EL (cell line): ENCODE measurements at places on chromosomes 16 and 17.
A peak's percentile ranks its signal among the peaks of the same experiment; 100 is the strongest.

GRCh38 chr16:47636501-47637099, 175.5 kb downstream of the PHKB start:
- no peak for DNase-seq

DNA sequence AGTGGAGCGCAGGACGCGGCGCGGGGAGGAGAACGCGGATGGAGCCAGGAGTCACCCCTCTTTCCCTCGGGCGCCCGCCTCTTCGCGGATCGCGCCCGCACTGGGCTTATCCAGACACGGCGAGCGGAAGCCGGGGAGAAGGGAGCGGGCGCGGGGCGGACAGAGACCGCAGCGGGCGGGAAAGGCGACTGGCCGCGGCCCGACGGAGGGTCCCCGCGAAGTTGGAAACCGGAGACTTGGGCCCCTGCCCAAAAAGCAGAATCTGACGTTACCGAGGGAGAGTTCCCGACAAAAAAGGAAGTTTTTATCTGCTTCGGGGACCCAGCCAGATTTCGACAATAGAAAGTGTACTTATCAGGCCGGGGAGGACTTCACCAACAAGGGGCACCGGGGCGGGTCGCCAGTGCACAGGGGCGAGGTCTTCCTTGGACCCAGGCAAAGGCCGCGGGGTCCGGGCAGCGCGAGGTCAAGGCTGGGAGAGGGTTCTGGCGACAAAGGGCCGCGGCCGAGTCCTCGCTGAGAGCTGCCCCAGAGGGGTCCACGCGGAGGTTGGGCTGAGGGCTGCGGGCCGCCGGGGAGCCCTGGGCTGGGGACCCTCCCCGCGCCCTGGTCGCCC, 519 bp downstream of the ST6GALNAC2 start:
- DNase-seq = peak; percentile 32

GRCh38 chr16:10624527-10624926, 44.1 kb upstream of the EMP2 start:
- no peak for DNase-seq

GRCh38 chr17:51650772-51651171, 390.4 kb downstream of the UTP18 start:
- no peak for DNase-seq

GRCh38 chr17:44627513-44628242, 28.6 kb upstream of the MEIOC start:
- no peak for DNase-seq

DNA sequence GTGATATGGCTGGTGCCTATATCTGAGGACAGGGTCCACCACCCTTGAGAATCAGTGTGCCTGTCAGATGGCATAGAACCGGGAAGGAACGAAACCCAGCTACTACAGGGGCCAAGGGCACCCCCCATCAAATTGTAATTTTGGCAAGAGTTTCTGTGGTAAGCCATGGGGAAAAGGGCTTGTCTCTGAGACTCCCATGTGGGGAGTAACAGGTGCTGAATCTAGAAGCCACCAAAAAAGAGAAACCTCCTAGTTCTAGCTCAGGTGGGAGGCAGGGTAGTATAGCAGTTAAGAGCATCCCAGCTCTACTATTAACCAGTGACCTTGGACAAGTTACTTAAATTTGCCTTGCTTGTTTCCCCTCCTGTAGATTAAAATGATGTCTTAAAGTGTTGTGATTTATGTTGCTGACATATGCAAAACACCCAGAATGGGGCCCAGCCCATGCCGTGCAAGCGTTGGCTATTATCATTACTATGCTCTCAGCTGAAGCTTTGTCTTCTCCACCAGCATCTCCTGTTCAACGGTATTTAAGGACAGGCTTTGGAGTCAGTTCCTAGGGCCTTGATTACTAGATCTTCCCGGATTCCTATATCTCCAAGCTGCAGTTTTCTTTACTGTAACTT, 210.7 kb upstream of the NLRP1 start:
- no peak for DNase-seq

GRCh38 chr16:58022601-58023371, 2.8 kb upstream of the MMP15 start:
- DNase-seq = peak; percentile 81

DNA sequence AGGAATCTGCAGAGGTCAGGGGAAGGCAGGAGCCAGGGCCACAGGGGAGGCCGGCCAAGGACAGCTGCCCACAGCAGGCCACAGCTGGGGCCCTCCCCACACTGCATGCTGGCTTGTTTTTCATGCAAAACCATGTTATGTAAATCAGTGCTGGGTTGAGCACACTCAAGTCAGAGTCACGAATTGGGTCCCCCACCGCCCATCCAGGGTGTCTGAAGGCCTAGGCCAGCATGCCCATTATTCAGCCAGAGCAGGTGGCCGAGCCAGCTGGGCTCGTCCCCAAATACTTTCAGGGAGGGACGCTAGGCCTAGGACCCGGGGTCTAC, 51.2 kb upstream of the TOB1 start:
- no peak for DNase-seq

DNA sequence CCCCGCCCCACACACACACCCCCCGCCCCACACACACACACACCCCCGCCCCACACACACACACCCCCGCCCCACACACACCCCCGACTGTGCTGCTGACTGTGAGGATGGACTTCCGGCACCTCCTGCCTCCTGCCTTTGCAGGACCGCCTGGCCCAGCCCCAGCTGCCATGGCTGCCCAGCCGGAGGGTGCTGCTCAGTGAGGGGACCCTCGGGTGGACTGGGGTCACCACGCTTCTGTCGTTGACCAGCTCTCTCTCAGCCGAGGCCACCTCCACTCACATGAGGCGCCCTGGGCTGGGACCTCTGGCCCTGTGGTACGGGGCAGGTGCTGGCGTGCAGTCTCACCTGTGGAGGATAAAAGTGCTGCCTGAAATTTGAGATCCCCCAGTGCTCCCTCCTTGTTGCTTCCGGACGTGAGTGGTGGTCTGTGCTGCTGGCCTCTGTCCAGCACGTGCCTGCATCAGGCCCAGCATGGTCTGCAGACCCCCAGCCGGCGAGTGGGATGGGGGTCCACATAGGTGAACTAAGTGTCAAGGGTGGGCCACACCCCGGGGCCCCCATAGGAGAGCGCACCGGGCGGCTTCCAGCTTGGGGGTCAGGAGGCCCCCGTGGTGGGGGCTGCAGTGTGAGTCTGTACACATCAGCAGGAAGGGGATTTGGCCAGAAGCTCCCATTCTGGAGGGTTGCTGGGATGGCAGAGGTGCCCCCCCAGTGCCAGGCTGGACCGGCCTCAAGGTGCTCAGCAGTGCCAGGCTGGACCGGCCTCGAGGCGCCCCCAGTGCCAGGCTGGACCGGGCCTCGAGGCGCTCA, 11.2 kb downstream of the METRNL start:
- DNase-seq = no peak

DNA sequence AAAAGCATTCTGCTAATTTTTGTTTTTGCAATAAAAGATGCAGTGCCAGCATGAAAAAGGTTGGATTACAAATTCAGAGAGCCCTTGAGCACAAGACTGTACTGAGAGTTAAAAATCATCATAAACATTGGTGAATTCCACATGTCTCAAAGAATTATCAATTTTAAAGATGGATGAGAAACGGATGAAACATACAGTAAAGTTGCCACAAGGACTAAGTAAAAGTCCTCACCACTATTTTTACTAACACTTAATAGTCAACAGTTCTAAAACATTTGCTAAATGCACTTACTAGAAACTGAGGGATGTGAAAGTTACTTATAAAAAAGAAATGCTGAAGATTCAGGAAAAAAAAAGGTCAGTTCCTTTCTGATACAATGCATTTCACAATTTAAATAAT, 25.8 kb upstream of the NACA2 start:
- no peak for DNase-seq

GRCh38 chr16:11621920-11622651, 35.4 kb upstream of the LITAF start:
- no peak for DNase-seq

DNA sequence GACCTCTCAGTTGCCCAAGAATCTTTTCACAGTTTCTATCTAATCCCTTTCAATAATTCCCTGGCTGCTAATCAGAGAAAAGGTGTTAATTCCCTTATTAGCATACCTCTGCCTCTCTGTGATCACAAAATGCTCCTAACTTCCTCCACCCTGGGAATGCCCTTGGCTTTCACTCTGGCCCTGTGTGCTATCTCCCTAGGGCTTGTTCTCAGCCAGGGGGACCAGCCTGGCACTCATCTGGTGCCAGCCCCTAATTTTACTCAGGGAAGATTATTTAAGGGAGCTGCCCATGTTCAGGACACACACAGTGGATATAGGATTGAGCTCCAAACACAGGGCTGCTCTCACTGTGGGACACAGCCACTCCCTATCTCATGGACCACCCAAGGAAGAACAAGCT, 225.2 kb downstream of the GRIN2A start:
- DNase-seq = no peak

GRCh38 chr16:23889189-23889588, 53.4 kb downstream of the PRKCB start:
- DNase-seq = no peak

GRCh38 chr16:68155425-68155824, 70.3 kb downstream of the NFATC3 start:
- DNase-seq = no peak

- DNase-seq = peak; percentile 90
These were observed at the start of gene TTYH2 for GRCh38 chr17:74212913-74213791. Gene TTYH2 (plus strand): TSS chr17:74213571. CDS start chr17:74213588, 17 bp downstream.

DNA sequence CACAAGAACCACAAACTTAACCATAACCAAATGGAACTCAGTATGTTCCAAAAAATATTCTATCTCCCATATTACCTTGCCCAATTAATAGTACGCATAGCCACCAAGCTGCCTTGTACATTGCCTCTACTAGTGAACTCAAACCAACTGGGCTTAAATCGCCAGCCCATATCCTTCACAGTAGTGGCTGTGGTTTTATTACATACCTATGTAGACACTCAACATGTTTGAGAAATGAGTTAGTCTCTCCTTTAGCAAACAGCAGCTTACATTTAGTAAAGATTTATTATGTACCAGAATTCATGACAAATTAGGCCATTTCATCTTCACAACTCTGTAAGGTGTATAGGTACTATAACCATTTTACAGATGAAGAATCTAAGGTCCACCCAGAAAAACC, 41.4 kb downstream of the GRB2 start:
- peak; percentile 81 for DNase-seq

DNA sequence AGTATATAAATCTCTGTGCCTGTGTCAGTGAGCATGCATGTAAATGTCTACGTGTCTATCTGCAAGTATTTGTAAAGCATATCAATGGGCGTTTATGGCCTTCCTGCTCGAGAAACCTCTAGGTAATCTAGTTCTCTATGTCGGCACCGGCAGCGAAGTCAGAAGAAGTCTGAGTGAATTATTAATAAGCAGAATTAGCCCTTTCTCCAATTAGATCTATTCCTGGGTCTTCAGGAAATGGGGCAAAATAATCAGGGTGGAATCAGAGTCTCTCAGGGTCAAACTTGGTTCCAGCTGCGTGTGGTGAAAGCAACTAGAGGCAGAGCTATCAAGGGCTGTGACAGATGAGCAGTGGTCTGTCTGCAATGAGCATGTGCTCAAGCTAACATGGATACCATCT, at the start of gene C17orf78:
Gene C17orf78, plus strand, starts transcription at position 280 of the 400 bp plus-strand sequence. Its CDS starts 108 bp downstream, at position 388.
- no peak for DNase-seq

DNA sequence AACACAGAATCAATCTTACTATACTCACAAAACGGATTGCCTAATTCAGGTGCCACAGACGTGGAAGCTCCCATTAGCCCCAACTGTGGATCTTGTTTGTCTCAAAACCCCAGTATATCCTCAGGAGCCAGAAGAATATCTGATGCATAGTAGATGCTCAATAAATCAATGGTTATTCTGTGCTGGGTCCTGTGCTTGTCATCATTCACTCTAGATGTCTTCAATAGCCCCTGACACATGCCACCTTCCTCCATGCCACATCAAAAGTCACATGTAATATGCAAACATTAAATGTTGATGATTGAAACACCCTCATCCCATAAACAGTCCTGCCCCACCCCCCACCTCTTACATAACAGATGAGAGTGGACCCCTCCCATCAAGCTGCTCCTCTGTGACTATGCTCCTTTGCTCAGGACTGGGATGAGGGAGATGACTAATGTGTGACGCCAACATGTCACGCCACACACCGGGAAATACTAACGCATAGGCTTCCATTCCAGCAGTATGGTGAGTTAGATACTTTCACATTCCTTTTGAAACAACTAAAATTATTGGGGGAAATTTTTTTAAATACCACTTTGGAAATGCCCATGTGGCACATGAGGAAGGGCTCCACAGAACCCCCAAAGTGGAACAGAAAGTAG, 267.6 kb upstream of the SDK2 start:
- no peak for DNase-seq
